Gastroesophageal sphincter (tissue), 4 donors: ENCODE measurements at places on chromosomes 2 and 18.

- ATAC-seq = no peak
Measured at GRCh38 chr2:226256709-226257376, 542.8 kb downstream of the IRS1 start.

DNA sequence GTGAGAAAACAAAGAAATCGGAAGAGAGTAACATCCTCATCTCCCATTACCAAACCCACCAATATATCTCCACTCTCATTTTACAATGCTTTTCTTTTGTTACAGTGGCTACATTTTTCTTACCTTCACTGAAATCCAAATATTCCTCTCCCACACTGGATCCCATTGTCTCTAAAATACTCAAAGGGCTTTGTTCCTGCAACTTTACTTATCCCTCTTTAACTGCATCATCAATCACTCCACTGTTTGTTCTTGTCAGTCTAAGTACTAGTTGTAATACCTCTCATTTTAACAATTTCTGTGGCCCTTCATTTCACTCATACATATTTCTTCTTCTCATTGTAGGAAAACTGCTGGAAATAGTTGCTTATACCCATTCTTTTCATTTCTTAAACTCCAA is 464.2 kb upstream of the PIK3C3 start:
- ATAC-seq = no peak

DNA sequence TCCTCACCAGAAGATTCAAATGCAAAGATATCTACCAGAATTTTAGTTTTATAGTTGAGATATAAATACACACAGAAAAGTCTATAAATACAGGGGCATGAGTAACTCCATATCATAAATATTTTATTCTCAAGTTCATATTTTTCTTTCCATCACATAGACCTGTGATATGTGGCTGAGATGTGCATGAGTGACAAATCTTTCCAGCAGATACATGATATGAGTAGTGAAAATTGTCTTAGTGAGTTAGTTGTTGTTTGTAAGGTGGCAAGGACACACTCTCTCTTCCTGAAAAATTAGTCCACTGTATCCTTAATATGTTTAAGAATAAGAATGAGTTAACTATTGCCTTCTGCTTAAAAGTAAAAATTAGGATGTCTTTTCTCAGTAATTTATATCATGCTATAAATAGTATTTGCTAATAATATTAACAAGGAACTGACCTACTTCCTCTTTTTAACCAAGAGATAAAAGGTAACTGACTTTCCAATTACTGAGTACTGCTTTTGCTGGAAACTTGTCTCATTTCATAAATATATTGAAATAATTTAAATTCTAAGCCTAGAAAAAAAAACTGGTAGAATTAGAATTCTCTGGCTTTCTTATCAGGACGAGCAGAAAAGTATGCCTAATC is 85.2 kb upstream of the SESTD1 start:
- no peak for ATAC-seq

DNA sequence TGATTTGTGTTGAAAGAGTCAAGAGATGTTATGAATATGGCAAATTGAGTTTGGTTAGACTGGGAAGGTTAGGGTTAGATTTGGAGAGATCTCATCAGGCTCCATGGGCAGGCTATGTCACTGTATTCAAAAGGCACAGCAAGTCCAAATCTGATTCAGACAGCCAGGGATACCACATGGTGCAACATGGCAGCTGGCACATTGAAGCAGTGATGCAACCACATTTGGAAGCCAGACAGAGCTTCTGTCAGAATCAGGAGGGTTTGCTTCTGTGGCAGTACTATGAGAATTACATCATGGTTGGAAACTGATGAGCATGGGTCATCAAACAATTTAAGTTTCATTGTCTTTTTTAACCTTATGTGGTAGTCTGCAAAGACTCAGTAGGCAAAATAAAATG is 772.2 kb downstream of the SUCLG1 start:
- no peak for ATAC-seq

- no peak for ATAC-seq
Measured at GRCh38 chr2:118817469-118817868, 30.0 kb downstream of the EN1 start.

DNA sequence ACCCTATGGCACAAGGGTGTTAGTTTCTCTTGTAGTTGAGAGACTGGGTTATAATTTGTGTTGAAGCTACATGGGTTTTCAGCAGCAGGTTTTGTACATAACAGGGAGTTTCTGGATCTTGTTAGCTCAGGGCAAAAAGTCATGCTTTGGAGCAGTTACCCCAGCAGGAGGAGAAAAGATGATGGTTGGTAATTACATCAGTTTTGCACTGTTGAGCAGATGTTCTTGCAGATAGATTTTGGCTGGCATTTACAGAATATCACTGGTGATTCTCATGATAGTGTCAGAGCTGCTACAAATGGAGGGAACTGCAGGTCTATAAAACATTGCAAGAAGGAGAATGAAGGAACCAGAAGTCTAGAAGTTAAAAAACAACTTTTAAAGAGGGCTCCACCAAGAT is 215.2 kb upstream of the ATP5MC3 start:
- no peak for ATAC-seq

GRCh38 chr18:78497641-78498040 is 482.0 kb upstream of the SALL3 start:
- no peak for ATAC-seq

DNA sequence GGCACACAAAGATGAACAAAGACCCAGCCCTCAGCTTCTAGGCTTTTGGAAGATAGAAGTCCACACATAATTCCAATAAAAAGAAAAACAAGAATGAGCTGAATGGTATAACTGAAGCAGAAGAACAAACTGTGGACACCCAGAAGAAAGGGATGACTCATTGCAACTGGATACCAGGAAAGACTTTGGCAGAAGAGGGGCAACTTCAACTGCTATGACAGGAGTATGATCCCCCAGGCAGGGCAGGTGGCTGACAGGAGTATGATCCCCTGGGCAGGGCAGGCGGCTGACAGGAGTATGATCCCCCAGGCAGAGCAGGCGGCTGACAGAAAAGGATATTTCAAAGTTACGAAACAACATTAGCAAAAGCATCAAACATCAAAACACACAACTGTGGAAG is 21.6 kb downstream of the PID1 start:
- no peak for ATAC-seq

GRCh38 chr2:48852938-48853337 is 97.4 kb upstream of the LHCGR start:
- no peak for ATAC-seq

GRCh38 chr2:48482313-48482712 is 47.6 kb upstream of the STON1 start:
- no peak for ATAC-seq

DNA sequence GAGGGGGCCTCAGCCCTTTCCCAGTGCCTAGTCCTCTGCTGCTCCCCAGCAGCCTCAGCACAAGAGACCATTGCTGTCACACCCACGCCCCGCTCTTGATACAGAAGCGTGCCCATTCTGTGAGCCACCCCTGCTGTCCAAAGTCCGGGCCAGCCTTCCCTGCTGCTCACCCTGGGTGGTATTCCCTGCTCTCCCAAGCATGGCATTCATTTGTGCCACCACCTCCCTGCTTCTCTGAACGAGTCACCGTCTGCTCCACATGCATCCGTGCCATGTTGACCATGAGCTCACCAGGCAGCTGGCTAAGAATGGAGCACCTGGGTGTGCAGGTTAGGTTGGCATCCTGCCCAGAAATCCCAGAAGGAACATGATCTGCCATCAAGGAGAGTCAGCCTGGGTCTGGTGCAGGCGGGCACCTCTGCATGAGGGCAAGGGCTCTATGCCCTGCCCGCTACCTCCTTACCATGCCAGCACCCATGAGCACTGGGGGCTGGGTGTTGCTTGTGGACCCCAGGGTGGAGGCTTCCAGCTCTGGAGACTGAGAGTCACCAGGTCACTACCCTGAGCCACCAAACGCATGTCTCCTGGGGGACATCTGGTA is 63.0 kb downstream of the TWIST2 start:
- no peak for ATAC-seq

- no peak for ATAC-seq
Measured at GRCh38 chr2:187187519-187187918, 260.5 kb downstream of the CALCRL start.

DNA sequence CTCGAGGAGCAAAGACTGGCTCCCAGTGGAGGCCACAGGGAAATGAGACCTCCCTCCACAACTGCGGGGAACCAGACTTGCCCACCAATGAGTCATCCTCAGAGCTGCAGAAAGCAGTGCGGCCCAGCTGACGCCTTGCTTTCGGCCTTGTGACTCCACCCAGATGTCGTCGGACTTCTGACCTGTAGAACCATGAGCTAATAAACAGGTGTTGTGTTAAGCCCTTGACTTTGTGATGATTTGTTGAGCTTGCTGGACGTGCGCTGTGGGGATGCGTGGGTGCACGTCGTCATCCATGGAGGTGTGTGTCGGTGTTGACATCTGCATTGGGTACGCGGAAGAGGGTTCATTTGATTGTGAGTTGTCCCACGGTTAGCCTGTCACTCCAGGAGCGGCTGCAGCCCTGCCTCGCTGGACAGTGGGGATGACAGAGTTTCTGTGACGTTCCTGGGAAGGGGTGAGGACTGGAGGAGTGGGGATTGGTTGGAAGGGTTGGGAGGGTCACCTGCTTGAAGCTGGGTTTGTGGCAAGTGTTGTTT is 154.1 kb downstream of the SH3BP4 start:
- no peak for ATAC-seq
